ENCODE measurements at places on chromosomes 11 and 22. TPM values are rescaled to one million over a fixed set of nuclear protein-coding genes. Genes with fewer than 3 reads are reported as not detected.

DNA sequence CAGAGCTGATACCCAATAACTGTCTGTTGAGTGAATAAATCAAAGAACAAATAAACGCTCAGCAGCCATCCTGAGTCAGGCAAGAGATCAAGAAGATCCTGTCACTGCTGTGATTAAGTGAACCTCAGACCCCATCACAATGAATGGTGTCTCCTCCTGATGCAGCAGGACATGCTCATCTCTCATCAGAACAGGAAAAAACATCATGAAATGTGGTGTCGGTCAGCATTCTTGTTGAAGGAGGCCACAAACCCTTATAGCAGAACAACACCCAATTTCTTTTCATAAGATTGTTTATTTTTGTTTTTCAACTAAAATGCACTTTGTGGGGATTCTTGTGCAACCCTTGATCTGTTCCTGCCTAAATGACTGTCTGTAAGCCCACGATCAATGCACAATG lies 60.3 kb downstream of the SYTL2 start:
- no peak for DNase-seq

GRCh38 chr11:120097721-120098385 lies 40.1 kb downstream of the TRIM29 start:
- no peak for DNase-seq

DNA sequence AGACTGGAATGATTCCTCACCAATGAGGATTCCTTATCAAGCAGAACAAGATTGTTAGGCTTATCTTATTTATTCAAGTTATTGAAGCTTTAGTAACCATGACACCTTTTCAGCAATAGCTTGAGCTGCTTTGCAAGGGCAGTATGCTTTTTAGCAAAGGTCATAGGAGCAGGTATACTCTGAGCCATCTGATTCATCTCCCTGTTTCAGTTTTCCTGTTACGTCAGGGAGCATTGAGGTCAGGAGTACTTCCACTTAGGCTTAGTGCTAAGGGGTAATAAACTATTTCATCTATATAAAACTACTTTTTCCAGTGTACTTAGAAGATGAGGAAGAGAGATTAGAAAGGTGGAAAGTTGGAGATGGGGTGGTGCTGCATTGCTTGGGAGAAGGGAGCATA lies 17.7 kb upstream of the ANKRD42 start:
- no peak for DNase-seq

- no peak for DNase-seq
These were observed 356.1 kb downstream of the RAB38 start for GRCh38 chr11:87819151-87819550.

DNA sequence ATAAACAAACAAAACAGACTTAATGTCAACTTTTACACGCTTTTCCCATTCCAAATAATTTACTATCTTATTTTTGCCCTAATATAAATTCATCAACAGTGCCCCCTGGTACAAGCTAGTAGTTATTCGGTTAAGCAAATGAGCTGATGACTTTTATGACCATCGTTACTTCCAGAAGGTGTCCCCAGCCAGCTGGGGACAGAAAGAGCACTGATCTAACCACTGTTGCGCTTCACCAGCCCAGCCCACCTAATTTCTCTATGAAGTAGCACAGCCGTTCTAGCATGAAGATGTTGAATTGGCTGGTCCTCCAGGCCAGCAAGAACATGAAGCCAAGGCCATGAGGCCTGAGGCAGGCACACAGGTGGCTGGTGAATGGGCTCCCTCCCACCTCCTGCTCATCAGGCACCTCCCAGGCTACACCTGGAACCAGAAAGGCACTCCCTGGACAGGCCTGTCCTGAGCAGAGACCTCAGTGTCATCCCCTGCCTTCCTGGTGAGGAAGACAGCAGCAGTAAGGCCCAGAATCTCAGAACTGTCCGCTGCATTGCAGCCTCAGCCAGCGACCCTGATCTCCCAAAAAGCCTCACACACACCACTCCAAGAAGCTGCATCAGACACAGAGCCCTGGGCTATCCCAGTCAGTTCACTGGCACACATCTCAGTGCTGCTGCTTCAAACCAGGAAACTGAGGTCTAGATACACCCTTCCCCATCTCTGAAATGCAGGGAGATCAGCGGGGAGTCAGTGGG lies 12.9 kb downstream of the GNB1L start:
- DNase-seq, result peak; percentile 30

BDNF gene
- total RNA-seq, result 0.53 TPM

SYVN1 gene
- total RNA-seq, result 32.1 TPM

MISFA gene
- total RNA-seq, result 1.0 TPM

APOA1 gene
- not detected for total RNA-seq

CHST1 gene
- total RNA-seq, result not detected

DRD4 gene
- 0.34 TPM for total RNA-seq

All from HT-29 (cell line).